Stomach (tissue), 19 donors: ENCODE measurements at places on chromosomes 12 and 14. TPM values are rescaled to one million over a fixed set of nuclear protein-coding genes. Genes with fewer than 3 reads are reported as not detected.

GPR135 gene
- 4.0 TPM for total RNA-seq

DNA sequence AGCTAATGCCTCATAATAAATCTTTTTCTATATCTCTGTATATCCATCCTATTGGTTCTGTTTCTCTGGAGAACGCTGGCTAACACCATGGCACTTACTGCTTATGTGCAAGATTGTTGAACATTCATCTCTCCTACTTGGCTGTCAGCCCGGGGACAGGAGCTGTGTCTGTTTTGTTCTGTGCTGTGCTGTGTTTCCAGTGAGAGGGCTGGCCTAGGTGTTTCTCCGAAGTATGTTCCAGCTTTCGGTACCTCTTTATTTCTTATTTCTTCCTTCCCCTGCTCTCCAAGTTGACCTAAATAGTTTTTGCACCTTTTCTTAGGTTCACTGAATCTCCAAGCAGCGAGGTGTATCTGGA lies 18.8 kb upstream of the NR4A1 start:
- DNase-seq, result peak; percentile 93

DNA sequence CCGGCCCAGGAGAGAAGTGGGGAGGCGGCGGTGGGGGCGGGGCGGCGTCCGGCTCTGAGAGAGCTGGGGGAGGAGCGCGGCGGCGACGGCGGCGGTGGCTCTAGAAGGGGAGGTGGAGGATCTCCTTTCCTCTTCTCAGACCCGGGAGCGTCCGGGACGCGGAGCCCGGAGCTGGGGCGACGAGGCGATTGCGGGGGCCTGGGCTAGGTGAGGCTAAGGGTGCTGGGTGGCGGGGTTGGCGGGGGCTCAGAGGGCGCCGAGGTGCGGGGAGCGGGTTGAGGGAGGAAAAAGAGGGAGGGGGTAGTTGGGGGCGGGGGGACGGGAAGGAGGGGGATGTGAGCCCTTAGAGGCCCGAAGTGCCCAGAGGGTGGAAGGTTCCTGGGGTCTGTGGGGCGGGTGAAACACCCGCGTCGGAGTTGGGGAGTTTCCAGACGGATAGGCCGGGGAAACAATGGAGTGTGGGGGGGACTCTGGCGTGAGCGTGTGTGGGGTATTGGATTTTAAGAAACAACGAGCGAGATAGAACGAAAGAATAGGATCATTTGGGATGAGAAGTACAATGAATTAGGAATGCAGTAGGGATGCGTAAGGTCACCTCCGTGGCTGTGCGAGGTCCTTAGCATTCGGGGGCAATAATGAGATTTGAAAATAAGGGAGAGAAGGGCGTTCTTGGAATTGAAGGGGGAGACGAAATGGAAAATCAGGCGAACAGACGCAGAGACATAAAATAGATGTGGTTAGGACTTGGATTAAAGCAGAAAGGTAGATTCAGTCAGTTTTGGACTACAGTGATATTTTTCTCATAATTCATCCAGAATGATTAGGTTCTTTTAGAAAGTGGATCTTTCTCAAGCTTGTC lies at the start of gene SPATS2:
SPATS2 (plus strand) TSS at position 82 of the 859 bp plus-strand sequence. CDS start 93,551 bp downstream, outside the sequence.
- no peak for DNase-seq

GRCh38 chr12:79557690-79558315 lies 133.0 kb downstream of the PAWR start:
- DNase-seq, result peak; percentile 66

DNA sequence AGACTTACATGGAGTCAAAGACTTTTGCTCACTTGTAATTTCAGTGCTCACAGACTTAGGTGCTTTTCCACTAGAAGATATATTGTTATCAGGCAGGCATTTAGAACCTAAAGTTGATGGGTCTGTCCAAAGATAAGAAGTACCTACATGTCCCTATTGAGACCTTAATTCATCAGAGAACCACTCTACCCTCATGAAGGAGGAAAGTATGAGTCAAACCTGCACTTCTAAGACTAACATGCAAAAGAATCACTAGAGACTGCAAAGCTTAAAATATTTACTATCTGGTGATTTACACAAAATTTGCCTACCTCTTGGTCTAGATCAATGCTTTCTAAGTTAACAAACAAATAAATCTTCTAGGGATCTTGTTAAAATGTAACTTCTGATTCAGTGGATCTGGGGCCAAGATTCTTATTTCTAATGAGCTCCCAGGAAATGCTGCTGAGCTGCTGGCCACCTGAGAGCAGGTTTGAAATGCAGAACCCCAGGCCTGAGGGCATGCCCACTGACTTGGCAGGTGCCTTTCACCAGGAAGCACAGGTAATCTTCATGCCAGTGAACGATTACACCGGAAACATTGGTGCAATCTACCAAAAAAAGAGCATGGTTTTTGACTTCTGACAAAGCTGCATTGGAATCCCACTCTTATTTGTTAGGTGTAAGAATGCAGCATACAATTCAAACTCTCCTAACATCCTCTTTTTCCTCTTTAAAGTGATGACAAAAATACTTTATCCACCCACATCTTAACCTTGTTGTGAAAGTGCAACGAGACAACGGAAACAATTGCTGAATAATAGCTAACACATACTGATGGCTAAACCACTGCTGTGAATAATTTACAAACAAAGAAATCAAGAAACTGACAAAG lies 214.2 kb downstream of the ADAMTS20 start:
- no peak for DNase-seq

- DNase-seq, result no peak
Observed at GRCh38 chr12:4850857-4851380, 58.8 kb upstream of the KCNA1 start.

DNA sequence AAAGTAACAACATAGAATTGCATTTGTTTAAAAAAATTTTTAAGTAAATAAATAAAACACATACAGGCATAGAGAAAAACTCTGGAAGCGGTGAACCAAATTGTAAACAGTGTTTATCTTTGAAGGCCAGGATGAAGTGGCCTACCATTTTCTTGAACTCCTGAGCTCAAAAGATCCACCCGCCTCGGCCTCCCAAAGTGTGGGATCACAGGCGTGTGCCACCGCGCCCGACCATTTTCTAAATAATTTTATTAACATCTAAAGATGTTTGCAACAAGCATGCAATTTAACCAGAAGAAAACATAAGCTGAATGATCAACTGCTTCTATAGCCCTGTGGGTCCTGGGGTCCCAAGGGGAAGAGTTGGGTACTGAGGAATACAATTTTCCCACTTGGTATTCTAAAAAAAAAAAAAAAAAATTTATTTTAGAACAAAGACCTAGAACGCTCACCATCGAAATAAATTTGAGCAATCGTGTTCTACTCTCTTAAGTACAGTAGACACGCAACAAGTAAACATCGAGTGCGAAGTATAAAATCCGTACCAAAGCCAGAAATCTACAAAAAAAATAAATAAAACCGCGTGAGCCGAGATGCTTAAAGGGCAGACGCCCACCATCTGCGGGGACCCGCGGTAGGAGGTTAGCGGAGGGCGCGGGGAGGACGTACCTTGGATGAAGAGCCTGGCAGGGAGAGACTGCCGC lies 484 bp downstream of the MIS18BP1 start:
- no peak for DNase-seq

DNA sequence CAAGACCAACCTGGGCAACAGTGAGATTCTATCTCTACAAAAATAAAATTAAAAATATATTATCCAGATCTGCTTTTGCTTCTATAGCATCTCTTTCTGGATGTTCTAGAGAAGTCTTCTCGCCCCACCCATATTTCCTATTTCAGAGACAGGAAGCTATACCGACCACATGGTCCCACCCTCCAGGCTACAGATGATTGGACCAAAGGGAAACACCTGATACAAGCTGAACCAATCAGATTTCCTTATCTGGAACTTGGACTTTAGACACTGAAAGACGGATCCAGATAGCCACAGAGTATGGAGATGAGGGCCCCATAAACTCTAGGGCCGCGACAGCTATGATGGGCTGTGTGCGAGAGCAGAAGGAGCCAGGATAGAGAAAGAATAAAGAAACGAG lies 48.7 kb downstream of the CCDC60 start:
- DNase-seq, result no peak

DNA sequence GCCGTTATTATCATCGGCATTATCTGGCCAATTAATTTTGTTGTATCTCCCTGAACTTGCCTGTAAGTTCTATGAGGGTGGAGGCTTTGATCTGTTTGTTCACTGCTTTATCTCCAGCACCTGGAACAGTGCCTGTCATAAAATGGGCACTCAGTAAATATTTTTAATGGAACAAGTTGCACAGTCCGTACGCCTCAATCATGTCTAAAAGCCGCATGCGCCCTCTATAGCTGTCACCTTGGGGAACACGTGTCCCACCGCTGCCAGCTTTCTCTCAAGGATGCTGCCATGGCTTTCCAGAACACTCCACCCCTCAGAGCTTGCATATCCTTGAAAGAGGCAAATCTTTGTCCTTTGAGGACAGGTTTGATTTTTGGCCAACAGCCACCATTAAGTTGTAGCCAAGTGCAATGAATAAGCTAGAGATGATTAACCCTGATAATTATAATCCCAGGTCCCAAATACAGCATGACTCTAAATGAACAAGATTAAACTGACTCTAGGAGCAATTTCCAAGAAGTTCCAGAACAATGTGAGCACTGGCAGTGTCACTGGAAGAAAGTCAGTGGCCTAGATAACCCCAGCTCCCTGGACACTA lies 55.1 kb downstream of the ERH start:
- DNase-seq, result peak; percentile 64
